ENCODE measurements at places on chromosomes 1 and 21.

- DNase-seq = no peak
These were observed 287.0 kb upstream of the PLXNA2 start for GRCh38 chr1:208531003-208531750.

- peak; percentile 40 for DNase-seq
These were observed 35.8 kb downstream of the LDLRAD1 start for GRCh38 chr1:53982034-53982762.

GRCh38 chr1:56249234-56249633, 330.1 kb downstream of the PLPP3 start:
- no peak for DNase-seq

DNA sequence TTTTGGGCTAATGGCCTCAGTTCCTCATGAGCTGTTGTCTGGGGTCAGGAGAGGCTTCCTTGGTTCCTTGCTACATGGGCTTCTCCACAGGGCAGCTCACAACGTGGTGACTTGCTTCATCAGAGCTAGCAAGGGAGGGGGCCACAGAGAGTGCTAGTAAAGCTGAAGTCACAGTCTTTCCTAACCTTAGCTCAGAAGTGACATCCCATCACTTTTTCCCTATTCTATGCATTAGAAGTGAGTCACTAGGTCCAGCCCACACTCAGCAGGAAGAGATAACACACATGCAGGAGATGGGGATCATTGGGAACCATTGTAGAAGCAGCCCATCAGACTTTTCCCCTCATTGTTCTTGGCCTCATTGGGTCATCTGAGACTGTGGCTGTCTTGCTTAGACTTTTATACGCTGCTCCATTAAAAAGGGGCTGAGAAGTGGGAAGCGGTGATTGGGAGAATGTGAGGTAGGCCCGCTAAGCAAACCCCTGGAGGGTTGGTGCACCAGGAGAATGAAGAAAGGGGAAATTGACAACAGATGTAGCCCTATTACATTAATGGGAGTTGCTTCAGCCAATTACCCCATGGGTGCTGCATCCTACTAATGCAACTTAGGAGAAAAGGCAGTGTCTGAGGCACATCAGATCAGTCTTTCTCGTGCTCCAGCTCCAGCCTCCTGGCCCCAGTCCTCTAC, 22.1 kb upstream of the IGSF21 start:
- no peak for DNase-seq

- peak; percentile 81 for DNase-seq
These were observed 1.1 kb downstream of the IGFN1 start for GRCh38 chr1:201191653-201192260.

- DNase-seq = peak; percentile 59
These were observed 19.3 kb upstream of the RUNX3 start for GRCh38 chr1:24949331-24949881.

DNA sequence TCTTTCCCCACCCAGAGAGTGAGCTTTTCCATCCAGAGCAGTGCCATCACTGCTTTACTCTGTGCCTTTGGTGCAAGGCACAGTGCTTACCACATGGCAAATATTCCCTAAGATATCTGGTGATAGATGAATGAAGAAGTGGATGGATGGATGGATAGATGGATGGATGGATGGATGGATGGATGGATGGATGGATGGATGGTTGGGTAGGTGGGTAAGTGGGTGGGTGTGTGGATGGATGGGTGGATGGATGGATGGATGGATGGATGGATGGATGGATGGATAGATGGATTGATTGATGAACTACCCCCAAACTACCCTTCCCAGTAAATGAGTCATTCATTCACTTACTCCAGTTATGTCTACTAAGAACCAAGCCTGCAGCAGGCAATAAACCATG, 42.9 kb upstream of the SLC44A3 start:
- no peak for DNase-seq

DNA sequence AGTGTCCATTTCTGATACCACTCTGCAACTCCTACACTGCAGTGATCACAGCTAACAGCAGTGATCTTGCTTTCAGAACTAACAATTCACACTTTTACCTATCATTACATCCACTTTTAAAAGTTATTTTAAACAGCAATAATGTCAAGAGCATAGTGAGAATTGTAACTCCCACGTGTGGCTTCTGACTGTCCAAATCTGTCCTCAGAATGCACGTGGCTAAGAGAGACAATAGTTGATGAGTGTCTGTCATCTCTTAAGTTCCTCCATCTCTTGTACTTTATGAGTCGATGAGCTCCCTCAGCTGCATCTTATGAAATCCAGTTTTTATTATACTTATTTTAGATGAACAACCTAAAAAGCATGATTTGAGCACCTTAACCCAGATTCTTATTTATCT, 16.5 kb upstream of the CFHR5 start:
- DNase-seq = no peak

DNA sequence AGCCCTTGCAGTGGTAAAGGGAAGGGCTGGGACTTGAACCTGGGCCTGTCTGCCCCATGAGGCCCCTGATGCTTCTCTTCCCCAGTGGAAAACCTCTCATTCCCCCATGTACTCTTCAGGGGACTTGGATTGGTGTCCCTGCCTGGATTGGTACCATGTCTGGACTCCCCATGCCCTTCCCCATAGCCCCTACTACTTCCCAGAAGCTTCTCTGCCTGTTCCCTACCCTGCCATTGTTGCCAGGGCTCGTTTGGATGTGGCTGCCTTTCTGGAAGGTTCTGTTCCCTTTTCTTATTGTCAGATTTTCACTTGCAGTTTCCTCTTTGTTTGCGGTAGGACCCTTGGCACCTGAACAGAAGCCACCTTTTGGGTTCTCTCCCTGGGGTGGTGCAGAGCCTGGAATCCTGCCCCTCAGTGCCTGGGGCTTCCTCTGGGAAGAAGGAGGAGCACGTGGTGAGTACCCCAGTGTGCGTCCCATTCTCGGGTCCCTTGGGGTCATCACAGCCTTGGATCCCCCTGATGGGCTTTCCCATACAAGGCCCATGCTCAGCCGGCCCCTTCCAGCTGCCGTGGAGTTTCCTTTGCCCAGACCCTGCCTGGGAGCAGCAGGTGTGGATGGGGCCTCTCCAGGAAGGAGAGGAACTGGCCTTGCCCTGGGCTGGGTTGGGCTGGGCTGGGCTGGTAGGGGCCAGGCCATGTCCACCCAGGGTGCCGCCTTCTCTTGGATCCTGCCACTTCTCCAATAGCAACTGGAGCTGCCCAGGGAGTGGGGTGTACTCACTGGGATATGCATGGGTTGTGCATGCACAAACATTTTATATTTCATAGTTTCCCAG, 281.1 kb downstream of the PTPRU start:
- no peak for DNase-seq

DNA sequence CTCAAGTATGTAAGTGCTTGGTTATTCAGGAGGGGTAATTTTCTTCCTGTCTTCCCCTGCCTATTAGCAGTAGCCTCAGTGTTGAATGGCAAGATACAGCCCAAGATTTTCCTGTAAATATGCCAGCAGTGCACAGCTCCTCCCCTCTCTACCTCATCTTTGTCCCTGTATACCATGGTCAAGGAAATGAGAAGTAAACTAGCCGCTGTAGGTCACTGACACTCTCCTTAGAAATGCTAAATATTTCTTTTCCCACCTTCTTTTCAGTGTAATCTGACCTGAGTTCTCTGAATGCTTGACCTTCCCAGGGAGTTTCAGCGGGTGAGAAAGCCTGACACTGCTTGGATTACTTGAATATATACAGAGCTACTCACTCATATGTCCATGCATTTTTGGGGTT, 84.1 kb upstream of the ZNF326 start:
- DNase-seq = peak; percentile 33

DNA sequence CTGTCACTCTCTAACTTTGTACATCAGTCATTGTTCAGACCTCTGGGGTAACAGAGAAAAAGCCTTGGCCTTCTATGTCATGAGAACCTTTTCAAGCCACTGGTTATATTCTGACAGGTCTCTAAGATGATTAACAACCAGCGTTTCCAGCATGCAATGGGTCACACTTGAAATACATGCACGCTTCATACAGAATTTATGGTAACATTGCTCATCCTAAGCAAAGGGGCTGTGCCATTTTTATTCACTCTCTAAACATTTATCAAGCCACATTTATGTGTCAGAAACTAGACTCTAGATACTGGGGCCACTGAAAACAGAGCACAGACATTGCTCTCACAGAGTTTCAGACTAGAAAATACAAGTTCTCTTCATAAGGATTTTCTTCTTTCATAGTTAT, 501.4 kb upstream of the DAB1 start:
- no peak for DNase-seq

GRCh38 chr1:109482791-109483671, 674 bp upstream of the ATXN7L2 start:
- no peak for DNase-seq

- no peak for DNase-seq
These were observed 95.5 kb upstream of the MARK1 start for GRCh38 chr1:220432408-220432807.

DNA sequence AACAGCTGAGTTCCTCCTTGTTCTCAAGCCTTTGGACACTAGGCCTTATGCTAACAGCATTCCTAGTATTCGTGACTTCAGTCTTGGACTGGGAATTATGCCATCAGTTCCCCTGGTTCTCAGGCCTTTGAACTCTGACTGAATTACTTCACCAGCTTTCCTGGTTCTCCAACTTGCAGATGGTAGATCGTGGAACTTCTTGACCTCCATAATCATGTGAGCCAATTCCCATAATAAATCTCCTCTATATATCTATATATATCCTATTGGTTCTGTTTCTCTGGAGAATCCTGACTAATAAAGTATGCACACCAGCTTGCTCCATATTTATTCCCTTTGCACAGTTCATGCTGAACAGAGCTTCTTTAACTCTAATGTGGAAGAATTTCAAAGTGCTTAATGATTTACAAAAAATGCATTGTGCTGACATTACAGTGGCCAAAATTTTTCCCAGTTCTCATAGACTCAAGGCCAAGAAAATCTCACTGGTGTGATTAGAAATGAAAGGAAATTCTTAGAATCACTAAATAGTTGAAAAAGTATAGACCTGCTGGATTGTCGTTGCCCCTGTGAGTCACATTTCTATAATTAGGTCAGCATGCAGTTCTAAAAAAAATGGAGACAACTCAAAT, 462.9 kb upstream of the ADAMTS5 start:
- DNase-seq = peak; percentile 96

- peak; percentile 22 for DNase-seq
These were observed 90.5 kb downstream of the VWA5B1 start for GRCh38 chr1:20381045-20381641.

- DNase-seq = peak; percentile 61
These were observed 6.2 kb upstream of the DDR2 start for GRCh38 chr1:162626094-162626493.

GRCh38 chr1:186033847-186034271, 299.7 kb downstream of the HMCN1 start:
- peak; percentile 40 for DNase-seq

DNA sequence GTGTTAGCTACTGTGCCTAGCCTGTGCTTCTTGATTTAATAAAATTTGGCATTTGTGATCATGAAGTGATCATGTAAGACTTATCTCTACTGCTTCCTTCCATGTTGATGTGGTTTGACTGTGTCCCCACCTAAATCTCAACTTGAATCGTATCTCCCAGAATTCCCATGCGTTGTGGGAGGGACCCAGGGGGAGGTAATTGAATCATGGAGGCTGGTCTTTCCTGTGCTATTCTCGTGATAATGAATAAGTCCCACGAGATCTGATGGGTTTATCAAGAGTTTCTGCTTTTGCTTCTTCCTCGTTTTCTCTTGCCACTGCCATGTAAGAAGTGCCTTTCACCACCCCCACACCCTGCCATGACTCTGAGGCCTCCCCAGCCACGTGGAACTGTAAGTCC, at the start of gene OVAAL:
TSS of gene OVAAL (plus strand) at position 301 of the 400 bp plus-strand sequence.
- no peak for DNase-seq

- no peak for DNase-seq
These were observed 76.9 kb downstream of the C1orf21 start for GRCh38 chr1:184463680-184464079.

GRCh38 chr1:34806396-34806795, 13.6 kb downstream of the GJA4 start:
- DNase-seq = peak; percentile 33

DNA sequence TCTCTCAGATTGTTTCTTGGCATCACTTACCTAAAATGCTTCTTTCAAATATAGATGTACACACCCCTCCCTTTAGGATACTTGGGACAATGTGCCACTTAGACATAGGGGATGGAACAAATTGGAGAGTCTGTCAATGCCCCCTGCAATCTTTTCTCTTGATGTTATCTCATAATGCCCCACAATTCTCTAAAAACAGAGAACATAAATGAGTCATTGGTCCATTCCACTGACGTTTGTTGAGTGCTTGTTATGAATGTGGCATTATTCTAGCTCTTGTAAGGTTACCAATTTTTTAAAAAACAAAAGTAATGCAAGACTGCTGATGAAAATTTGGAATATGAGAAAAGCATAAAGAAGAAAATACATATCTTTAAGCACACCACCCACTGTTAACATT, 5.6 kb upstream of the SMIM11 start:
- DNase-seq = no peak

DNA sequence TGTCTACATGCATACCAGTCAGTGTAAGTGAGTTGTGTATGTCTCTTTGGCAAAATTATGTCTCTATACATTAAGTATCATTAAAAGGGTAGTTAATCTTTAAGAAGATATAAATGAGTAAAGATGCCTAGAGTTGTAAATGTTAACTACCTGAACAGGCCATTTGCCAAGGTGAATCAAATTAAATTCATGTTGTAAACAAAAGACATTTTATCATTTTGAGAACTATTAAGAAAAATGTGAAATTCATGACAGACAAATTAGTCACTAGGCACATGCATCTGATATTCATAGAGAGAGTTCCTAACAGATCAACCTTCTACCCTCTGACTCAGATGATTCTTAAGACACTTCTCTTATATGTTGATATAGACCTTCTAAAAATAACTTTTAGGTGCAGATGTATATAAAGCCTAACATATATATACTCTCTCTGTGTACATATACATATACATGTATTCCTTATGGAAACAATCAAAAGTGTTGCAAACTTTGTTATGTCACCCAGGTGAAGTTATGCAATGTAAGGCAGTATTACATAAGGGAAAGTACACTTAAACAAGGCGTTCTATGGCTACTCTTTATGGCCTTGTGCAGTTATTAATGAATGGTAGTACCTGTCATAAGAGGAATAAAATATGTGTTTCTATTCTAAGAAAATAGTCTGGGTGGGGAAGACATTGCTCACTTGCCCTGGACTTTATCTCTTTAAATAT, at the start of gene TMPRSS15:
TSS of gene TMPRSS15 (minus strand) at position 51 of the 716 bp plus-strand sequence. CDS start 163 bp downstream, outside the sequence.
- DNase-seq = no peak

- no peak for DNase-seq
These were observed 16.4 kb upstream of the SEMA4A start for GRCh38 chr1:156136970-156137483.

- no peak for DNase-seq
These were observed 15.6 kb downstream of the UTP11 start for GRCh38 chr1:38028105-38028591.

- DNase-seq = no peak
These were observed 33.3 kb downstream of the MAEL start for GRCh38 chr1:167022384-167022783.

DNA sequence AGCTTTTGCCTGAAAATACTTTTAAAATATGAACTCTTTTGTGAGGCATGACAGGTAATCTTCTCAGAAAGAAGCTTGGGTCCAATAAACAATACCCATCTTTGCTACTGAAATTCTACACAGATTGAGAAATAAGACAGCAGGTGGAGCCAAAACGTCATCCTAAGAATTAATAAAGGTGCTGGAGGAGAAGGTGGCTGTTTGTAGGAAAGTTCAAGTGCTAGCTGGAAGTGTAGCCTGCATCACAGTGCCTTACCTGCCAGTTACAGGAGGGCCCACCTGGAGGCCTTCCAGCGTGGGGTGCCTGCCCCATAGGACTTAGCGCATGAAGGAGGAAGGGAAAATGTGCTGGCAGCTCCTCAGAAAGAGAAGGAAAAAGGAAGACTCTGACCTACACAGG, 93.7 kb downstream of the TTC3 start:
- peak; percentile 15 for DNase-seq

GRCh38 chr1:240107058-240107684, 15.5 kb downstream of the FMN2 start:
- DNase-seq = peak; percentile 66

Measured in fibroblast of the aortic adventitia (primary cell).